ENCODE measurements at places on chromosomes 7 and 10. TPM values are rescaled to one million over a fixed set of nuclear protein-coding genes. Genes with fewer than 3 reads are reported as not detected.
A peak's percentile ranks its signal among the peaks of the same experiment; 100 is the strongest.

GRCh38 chr10:53115660-53116059, 343.1 kb upstream of the MBL2 start:
- DNase-seq = no peak

DNA sequence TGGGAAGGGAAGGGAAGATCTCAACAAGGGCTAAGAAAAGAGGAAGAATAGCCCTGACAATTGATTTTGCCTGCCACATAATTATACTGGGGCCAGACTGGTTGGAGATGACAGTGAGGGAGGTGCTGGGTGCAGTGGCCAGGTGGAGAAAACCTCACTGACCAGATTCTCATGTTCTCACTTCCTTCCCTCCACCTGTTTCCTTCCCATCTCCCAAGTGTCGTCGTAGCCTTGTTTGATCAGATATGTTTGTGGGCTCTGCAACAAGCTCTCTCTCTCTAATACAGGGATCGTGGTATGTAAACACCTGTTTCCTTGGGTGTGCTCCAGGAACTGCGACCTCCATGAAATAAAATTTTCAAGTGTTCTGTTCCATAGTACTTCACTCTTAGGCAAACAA, 60.2 kb downstream of the VCL start:
- no peak for DNase-seq

GRCh38 chr7:140005341-140005740, 57.4 kb downstream of the PARP12 start:
- no peak for DNase-seq

DNA sequence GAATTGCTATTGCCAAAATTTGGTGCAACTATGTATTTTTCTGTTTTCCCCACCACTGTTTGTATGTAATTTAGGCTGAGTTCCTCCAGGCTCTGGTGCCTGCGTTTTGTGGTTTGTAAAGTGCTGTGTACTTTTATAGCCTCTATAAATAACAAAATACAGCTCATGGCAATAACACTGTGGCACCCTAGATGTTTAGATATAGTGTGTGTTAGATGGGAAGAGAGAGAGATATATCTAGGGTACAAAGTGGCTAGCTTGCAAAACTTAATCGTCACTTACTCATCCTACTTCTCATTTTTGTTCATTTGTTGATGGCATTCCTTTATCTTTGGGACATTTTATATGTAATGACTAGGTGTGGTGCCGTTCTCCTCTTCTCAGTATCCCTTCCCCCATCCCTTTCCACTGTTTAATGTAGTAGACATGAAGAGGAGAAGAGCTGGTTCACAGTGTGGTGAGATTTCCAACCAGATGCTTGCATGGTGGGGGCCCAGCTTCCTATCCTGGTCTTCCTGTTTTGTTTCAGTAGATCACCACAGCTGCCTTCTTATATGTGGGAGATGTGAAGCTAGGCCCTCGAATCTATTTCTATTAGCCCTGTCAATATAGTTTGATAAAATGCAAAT, 115.0 kb downstream of the SND1 start:
- DNase-seq = no peak

GRCh38 chr10:48216744-48217143, 57.8 kb downstream of the FRMPD2 start:
- DNase-seq = no peak

DNA sequence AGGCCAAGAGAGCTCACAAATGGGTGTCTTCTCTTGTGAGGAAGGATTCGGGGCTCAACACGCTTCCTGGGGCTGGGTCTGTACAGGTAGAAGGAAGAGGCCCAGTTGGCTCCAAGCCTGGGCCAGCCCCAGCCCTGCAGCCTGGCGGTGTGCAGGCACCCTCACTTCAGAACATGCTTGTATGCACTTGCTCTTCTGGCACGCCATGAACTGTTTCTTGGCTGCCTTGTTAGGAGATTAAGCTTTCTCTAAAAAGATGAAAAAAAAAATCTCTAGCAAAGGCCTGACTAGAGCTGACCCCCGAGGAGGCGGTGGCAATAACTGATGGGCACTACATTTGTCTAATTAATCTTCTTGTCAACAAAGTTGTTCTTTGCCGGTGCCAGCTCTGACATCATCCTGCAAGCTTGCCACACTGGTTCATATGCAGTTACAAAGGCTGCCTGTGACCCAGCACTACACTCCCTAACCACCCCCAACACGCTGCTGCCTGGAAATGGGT, 94.7 kb downstream of the WDR11 start:
- peak; percentile 41 for DNase-seq

GRCh38 chr10:75858339-75858738, 426.9 kb downstream of the LRMDA start:
- no peak for DNase-seq

DNA sequence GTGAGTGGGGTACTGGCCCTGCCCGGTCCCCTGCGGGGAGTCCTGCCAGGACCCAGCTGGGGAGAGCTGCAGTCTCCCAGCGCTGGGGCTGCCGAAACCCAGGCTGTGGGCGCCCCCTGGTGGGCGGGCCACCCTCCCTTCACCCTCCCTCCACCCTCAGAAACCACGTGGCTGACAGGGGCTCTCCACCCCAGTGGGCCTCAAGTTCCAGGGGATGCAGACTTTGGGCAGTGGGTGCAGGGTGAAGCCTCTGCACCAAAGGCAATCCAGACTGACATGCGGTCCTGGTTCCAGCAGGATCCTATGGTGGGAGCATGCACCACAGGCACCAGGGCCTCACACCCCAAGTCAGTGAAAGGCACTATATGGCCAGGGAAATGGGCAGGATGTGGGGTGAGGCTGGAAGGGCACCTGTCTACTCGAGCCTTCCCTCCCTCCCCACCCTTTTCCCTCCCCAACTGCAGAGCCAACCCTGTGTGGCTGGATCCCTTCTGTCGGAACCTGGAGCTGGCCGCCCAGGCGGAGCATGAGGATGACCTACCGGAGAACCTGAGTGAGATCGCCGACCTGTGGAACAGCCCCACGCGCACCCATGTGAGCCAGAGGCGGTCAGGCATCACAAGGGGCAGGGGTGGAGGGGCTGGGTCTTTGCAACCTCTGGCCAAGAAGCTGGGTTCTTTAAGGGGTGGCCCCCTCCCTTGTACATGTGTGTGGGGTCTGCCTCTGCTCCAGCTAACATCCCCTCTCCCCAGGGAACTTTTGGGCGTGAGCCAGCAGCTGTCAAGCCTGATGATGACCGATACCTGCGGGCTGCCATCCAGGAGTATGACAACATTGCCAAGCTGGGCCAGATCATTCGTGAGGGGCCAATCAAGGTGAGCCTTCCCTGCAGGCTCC, 38.8 kb downstream of the PSAP start:
- peak; percentile 53 for DNase-seq

The CTTNBP2 gene
- total RNA-seq = 2.2 TPM
